Pericardium fibroblast (primary cell): ENCODE measurements at places on chromosomes 16 and 17. TPM values are rescaled to one million over a fixed set of nuclear protein-coding genes. Genes with fewer than 3 reads are reported as not detected.

The GAS7 gene
- 15.2 and 69.5 TPM in 2 replicates for total RNA-seq

The KCNG4 gene
- total RNA-seq, result not detected in 2 replicates

The IL4R gene
- 8.9 and 58.6 TPM in 2 replicates for total RNA-seq

The MTSS2 gene
- 37.2 and 37.9 TPM in 2 replicates for total RNA-seq

The TNFSF12 gene
- 14.1 and 17.4 TPM in 2 replicates for total RNA-seq

The PERCC1 gene
- not detected in 2 replicates for total RNA-seq

The CLDN7 gene
- total RNA-seq, result 0.17 and 1.3 TPM in 2 replicates
